ENCODE measurements at places on chromosomes 5 and 9.
A peak's percentile ranks its signal among the peaks of the same experiment; 100 is the strongest.

DNA sequence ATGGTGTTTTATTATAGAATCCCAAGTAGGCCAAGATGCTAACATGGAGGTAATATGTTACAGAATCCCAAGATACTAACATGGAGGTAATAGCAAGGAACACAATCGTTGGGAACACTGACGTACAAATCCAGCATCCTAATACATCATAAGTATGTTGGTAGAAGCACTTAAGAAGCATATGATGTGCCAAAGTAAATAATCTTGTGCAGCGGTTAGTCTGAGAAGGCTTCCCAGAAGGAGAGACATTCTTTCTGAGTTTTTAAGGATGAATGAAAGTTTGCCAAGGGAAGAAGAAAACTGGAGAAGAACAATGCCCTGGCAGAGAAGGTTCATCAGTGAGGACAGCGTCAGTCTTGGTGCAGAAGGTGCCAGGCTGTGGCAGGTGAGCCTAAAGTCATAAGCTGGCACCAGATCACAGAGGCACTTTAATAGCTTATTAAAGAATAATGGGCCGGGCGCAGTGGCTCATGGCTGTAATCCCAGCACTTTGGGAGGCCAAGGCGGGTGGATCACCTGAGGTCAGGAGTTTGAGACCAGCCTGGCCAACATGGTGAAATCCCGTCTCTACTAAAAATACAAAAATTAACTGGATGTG lies 294.5 kb upstream of the PIK3R1 start:
- DNase-seq = no peak

- no peak for DNase-seq
Measured at GRCh38 chr5:142828797-142829535, 58.8 kb downstream of the ARHGAP26 start.

GRCh38 chr5:86749841-86750240 lies 132.1 kb downstream of the COX7C start:
- no peak for DNase-seq

DNA sequence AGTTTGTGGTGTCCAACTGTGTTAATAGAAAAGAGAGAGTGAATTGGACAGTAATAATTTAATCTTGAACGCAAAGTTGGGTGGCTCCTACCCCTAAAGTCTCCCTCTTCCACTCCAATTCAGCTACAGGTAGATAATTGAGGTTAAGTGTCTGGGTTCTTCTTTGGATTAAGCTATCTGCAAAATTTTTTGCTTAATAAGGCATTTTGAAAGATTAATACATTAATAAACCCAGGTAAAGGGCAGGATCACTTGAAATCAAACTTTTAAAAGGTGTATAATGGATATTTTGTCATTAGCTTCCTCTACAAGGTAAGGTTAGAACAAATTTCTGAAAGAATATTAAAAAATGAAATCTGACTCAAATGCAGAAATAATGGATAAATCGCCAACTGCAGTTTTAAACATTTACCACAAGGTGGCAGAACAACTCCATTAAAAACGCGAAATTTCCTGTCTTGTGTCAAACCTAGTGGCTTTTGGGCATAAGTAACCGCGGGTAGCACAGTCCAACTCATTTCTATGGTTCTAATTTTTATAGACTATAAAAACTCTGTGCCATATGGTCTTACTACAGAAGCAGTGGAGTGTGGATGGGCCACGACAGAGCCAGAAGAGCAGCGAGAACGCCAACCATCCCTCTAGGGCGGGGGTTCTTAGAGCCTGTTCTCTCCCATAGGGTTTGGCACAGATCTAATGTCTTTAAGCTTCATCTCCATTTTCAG lies 276.5 kb downstream of the ARHGEF28 start:
- DNase-seq = peak; percentile 77
